Cardiac fibroblast (primary cell): ENCODE measurements at places on chromosomes 7 and 10.

DNA sequence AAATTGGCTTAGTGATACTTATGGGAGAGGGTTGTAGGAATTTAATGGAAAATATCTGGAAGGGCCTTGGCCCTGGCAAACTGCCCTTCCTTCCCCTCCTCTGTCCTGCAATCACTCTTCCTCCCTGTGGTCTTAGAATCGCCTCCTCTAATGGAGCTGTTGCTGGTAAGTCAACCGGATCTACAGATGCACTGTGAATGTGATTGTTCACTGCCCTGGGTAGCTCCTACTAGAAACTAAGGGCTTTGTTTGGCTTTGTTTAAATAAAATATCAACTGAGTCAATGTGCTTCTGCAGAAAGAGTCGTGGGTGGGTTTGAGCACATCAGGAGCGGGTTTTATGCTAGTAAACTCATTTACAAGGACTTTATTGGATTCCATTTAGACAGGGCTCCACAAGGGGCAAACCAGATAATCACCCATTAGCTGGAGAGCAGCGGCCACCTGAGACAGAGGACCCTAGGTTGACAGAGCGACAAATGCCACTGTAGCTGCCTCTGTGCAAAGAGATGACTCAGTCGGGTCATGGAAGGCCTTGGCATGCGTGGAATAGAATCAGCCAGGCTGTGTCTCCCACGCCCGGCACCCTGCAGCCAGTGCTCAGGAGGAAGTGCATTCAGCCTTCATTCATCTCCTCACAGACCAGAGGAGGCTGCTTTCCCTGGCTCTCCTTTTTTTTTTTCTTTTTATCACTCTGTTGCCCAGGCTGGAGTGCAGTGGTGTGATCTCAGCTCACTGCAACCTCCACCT lies 97.9 kb downstream of the GAD2 start:
- DNase-seq, result no peak

- DNase-seq, result peak; percentile 89
Measured at GRCh38 chr10:133292919-133293809, 15.5 kb downstream of the TUBGCP2 start.

- no peak for DNase-seq
Measured at GRCh38 chr10:117353684-117354083, 21.6 kb downstream of the PDZD8 start.

DNA sequence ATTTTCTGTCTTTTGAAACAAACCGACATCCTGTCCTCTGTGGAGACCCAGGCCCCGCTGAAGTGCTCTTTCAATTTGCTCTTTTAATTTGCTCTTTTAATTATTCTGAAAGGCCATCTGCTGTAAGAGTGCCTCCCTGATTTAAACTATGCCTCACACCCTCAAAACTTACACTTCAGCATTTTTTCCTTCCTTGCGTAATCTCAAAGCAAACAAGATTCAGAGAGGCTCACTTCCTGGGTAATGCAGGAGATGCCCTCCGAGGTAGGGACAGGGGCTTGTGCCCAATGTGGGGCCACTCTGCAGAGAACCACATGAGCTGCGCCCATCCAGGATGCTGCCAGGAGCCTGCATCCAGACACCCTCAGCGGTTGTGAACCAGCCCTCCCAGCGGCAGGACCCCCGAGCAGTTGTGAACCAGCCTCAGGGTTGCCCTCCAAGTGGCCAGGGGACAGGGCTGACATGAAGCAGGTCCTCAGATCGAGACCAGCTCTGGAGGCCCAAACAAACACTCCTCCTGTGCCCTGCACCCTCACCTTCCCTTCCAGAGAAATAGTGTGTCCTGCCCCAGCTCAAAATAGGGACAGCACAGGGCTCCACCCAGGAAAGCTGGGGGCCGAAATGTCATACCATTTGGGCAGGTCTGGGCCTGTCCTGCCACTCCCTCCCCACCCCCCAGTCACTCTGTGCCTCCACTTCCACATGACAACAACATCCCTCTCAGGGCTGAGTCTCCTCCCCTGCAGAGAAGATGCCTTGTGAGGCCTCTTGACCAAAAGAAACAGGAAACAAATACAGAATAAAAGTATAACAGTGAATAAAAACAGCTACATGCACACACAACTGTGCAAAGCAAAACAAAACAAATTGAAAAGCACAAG lies 190.4 kb downstream of the PTPRN2 start:
- DNase-seq, result no peak

DNA sequence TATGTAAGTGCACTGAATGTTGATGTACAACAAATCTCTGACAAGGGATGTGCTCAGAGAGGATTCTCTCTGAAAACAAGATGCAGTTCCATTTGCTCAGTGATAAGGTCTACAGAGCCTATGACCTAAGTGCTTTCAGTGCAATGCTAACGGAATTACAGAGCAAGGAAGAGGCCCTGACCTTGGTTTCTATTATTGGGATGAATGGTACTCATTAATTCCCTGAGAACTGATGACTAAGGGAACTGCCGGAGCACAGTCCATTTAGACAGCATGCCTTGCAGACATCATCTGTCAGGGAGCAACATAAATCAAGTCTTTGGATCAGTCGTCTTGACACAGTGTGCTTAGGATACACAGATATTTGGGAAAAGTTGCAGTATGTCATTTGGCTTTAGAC lies 340.8 kb downstream of the PHTF2 start:
- DNase-seq, result no peak
